Activated CD4-positive, alpha-beta T cell treated with anti-CD3 and anti-CD28 coated beads for 1 hour (primary cell): ENCODE measurements at places on chromosomes 4 and X.

GRCh38 chrX:115689931-115690330, 129.0 kb downstream of the PLS3 start:
- DNase-seq = no peak

DNA sequence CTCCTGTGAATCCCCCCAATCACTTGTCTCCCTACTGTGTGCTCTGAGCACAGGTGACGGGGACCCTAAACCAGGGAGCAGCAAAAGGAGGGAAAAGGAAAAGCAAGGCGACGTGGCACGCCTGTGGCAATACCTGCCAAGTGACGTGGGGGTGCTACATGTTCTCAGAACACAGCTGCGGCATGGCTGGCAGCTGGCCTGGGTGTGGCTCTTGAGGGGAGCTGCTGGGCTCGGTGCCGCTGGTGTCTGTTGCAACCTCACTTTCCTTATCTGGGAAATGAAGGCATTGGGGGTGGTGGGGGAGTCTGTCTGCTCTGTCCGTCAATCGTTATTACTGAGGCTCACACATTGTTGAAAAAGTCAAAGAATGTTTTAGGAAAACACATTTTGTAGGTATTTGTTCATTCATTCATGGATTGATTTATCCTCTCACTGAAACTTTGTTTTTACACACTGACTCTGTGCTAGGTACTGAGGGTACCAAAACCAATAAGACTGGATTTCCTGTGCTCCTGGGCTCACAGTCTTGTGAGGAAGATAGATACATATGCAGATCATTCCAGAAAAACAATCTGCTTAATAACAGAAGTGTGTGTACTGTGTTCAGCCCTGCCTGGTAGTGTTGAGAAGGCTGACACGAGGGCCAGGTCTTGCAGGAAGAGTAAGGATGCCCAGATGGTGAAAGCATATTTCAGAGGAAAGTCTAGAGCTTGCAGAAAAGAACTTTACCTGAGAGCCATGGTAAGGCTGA, 217.6 kb downstream of the PTTG2 start:
- peak; percentile 33 for DNase-seq

- DNase-seq = no peak
Measured at GRCh38 chrX:149370097-149370496, 135.0 kb downstream of the IDS start.

GRCh38 chrX:26631385-26631784, 415.4 kb downstream of the MAGEB5 start:
- no peak for DNase-seq

DNA sequence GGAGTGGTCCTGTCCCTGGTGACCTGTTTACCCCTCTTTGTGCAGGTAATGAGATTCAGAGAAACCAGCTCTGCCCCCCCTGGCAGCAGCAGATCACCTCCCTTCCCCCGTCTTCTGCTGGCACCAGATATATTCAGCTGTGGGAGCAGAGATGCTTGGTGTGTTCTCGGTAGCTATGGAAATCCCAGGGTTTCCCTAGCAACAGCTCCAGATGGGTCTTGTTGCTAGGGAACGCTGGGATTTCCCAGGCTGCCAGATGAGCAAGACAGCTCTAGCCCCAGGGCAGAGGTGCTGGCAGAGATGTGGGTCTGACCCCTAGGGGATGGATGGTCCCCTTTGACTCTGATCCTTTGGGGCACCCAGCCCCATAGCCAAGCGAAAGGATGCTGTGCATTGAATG, 20.2 kb downstream of the CETN2 start:
- no peak for DNase-seq

DNA sequence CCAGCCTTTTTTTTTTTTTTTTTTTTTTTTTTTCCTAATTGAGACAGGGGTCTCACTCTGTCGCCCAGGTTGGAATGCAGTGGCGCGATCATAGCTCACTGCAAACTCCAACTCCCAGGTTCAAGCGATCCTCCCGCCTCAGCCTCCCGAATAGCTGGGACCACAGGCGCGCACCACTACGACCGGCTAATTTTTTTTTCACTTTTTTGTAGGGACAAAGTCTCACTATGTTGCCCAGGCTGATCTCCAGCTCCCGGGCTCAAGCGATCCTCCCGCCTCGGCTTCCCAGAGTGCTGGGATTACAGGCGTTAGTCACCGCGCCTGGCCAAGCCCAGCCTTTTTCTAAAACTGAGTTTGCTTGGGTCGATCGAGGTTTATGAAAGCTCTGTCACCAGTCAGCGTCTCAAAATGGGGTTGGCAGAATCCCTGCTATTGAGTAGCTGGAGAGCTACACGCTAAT, 1.3 kb upstream of the OTUD5 start:
- no peak for DNase-seq

- no peak for DNase-seq
Measured at GRCh38 chr4:7781993-7782392, 157.7 kb downstream of the AFAP1 start.

DNA sequence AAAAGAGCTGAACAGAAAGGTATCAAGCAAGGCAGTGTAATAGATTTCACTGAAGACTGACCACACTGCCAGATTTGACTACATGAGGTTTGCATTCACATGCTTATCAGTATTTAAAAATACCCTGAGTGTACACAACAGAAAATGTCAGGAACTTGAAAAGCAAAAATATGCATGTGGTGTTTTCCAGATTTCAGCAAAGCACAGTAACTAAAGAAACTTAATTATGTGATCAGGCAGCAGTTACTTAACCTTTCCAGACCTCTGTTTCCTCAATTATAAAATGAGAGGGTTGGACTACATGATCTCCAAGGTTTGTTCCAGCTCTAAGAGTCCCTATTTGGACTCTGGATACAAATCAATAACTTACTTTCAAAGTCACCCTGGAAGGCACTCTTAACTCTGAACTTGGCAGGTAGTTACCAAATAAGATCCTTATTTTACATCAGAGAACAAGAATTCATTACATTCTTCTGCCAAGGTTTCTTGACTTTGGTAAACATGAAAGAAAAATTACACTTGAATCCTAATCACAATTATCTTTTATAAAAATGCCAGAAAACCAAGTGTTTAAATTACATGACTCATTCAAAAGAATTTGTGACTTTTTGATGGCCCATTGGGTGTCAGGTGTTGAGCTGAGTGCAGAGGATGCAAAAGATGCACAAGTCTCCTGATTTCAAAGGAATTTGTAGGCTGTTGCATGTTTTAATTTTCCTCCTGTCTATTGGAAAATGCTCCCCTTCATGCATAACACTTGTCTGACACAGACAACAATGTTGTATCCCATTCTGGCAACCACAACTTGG, 241.6 kb downstream of the MGST2 start:
- DNase-seq = no peak

GRCh38 chr4:153222707-153223426, 18.6 kb downstream of the TRIM2 start:
- no peak for DNase-seq

DNA sequence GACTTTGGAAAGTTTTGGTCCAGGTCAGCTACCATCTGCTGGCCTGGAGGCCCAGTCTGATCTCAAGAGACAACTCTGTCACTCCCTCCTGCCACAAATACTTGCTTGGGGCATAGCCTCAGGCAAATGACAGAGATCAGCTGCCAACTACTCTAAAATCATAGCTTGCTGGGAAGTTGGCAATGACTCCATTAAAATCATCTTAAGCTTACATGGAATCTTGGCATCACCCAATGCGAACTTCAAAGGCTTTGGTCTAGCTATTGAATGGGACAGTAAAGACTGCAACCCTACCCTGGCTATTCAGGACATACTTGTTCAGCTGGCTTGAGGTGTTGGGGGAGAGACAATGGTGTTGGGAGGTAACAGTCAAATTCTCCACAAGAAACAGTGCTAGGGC, 7.0 kb upstream of the USO1 start:
- DNase-seq = no peak

- DNase-seq = no peak
Measured at GRCh38 chr4:119313237-119313636, 8.7 kb downstream of the FABP2 start.
